ENCODE measurements at places on chromosomes 4 and X. TPM values are rescaled to one million over a fixed set of nuclear protein-coding genes. Genes with fewer than 3 reads are reported as not detected.

DNA sequence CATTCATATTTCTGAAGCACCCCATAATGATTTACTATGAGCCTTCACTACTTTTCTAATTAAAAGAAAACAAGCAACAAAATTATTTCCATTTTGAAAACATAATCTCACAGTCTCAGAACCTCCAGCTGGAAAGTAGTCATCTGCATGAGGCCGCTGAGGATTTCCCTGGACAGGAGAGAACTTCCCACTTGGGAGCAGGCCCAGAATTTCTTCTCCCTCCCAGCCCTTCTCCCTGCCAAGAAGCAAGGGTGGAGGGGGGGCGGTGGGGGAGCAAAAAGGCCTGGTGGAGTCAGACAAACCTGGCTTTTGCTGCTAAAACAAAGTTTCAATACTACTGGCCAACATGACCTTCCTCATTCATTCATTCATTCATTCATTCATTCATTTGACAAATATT, 167.3 kb downstream of the PJA1 start:
- peak; percentile 70 for DNase-seq

DNA sequence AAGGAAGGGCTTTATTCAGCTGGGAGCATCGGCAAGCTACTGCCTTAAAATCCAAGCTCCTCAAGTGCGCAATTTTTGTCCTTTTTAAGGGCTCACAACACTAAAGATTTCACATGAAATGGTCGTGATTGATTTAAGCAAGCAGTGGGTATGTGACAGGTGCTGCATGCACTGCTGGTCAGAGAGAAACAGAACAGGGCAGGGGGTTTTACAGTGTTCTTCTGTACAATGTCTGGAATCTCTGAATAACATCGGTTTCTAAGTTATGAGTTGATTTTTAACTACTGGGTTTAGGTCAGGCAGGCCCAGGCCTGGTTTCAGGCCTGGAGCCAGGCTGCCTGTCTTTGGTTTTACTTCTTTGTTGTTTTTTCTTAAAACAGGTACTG, 6.0 kb downstream of the UGT2B17 start:
- no peak for DNase-seq

- no peak for DNase-seq
Observed at GRCh38 chr4:102478186-102478585, 23.0 kb upstream of the NFKB1 start.

- DNase-seq, result no peak
Observed at GRCh38 chr4:128597500-128597899, 212.0 kb upstream of the JADE1 start.

DNA sequence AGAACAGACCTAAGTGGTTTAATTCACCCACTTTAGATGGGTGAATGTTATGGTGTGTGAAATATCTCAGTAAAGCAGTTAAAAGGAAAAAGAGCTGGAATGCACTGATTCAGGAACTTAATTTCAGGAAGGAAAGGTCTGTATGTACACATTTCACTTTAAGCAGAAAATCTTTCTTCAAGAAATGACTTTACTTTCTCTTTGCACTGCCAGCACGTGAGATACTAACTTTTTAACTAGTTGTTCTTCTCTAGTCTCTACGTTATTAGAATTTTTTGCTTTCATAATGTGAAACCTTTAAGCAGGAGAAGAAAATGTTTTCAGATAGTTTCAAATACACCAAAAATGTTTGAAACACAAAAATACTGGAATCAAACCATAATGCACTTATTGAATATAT, 18.8 kb downstream of the C4orf46 start:
- no peak for DNase-seq

DNA sequence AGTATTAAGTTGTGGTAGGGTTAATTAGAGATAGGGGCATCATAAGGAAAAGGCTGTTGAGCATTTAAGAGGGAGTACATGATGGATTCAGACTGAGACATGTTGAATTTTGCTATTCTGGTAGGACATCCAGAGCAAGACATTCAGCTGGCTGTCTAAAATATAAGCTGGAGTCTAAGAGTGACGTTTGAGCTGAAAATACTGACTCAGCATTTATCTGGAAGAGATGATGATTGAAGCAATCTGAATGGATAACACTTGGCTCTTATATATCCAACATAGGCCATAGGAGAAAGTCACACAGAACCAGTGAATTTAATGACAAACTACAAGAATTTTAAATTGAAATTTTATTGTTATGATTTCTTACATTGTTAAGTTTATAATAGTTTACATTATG, 114.3 kb downstream of the CENPC start:
- no peak for DNase-seq

Gene CT47B1
- not detected for total RNA-seq

- DNase-seq, result no peak
Observed at GRCh38 chrX:46130247-46130646, 415.0 kb downstream of the ZNF674 start.

DNA sequence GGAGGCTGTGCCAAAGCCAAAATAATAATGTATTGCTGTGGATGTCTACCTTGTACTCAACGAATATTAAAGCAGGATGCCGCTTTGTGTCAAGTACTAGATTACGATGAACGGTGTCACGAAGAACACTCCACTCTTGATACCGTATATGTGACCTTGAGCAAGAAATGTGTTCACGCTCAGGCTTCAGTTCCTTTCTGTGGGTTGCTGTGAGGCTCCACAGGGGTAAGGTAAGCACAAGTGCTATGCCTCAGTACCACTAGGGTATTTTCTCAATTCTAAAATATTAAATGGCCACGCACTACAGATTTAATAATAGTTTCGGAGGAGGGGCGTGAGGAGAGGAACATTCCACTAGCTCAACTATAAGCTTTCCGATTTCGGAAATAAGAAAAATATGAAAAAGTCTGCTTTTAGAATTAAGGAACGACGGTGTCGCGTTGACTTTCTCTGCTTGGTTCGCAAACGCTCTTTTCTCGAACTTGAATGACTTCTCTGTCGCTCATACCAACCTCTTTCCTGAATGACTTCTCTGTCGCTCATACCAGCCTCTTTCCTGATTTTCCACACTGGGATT, 607 bp upstream of the SCOC start:
- DNase-seq, result no peak

GRCh38 chr4:138500869-138501268, 258.7 kb upstream of the SLC7A11 start:
- no peak for DNase-seq

Gene ART3
- total RNA-seq, result 0.81 TPM

Gene ANXA10
- total RNA-seq, result not detected

Gene NEXMIF
- 3.2 TPM for total RNA-seq

DNA sequence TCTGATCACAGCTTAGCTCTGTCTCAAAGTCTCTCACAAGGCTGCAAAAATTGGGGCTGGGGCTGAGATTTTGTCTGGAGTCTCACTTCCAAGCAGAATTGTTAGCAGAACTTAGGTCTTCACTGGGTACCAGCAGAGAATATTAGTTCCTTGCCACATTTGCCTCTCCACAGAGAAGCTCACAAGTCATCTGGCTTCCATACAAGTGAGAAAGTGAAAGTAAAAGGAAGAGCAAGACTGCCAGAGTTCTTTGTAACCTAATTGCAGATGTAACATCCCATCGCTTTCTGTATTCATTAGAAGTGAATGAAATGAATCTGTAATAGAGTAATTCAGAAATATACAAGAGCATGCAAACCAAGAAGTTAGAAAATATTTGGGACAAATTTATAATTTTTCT, 624.1 kb upstream of the GNPDA2 start:
- DNase-seq, result no peak

DNA sequence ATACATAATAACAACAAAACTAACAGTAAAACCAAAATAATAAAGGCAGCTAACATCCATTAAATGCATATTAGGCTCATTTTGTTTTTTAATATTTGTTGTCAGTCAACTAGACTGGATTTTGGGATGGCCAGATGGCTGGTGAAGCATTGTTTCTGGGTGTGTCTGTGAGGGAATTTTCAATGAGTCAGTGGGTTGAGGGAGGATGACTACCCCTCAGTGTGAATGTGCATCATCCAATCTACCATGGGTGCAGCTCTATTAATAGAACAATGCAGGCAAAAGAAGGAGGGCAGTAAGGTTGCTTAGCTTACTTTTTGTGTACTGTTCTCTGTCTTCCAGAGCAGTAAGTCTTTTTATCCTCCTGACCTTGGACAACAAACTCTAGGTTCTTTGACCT, 484.2 kb upstream of the HS3ST1 start:
- no peak for DNase-seq

- no peak for DNase-seq
Observed at GRCh38 chr4:14644580-14645282, 357.6 kb upstream of the CPEB2 start.

- DNase-seq, result no peak
Observed at GRCh38 chrX:439241-439640, 52.5 kb upstream of the PPP2R3B start.

- DNase-seq, result no peak
Observed at GRCh38 chr4:139295942-139296299, 5.4 kb upstream of the NAA15 start.

Gene FANCB
- 2.0 TPM for total RNA-seq

DNA sequence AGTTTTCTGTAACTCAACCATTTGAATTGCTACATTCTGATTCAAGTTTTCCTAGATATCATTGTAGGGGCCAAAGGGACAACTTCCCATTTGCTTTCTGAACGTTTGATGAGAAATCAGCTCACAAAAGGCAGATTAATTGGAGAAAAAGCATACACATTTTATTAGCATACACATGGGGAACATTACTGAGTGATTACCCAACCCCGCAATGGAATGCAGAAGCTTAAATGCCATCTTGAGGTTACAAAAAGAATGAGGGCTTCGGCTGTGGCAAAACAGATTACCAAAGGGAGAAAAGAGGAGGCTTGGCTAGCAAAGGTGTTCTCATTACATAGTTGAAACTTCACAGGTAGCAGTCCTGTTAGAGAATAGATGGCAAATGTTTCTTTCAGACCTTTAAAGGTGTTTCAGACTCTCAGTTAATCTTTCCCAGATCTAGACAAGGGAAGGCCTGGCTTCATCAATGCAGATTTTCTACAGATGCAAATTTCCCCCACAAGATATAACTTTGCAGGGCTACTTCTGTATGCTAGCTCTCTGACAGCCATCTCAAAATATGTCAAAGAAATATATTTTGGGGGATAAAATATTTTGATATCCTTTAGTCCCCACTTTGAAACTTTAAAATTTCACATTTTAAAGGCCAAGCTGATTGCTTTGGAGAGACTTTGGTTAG, 26.5 kb upstream of the HERC6 start:
- DNase-seq, result no peak

GRCh38 chr4:121146530-121146929, 17.6 kb downstream of the TNIP3 start:
- DNase-seq, result no peak

Gene WDR1
- total RNA-seq, result 593 TPM

Gene ZCCHC12
- not detected for total RNA-seq

- no peak for DNase-seq
Observed at GRCh38 chr4:94814237-94814636, 56.5 kb downstream of the BMPR1B start.

Gene EDNRA
- total RNA-seq, result 23.0 TPM

- no peak for DNase-seq
Observed at GRCh38 chr4:166309286-166309685, 436.2 kb downstream of the TLL1 start.

Gene MAGIX
- total RNA-seq, result 2.8 TPM

Gene CDX4
- not detected for total RNA-seq

DNA sequence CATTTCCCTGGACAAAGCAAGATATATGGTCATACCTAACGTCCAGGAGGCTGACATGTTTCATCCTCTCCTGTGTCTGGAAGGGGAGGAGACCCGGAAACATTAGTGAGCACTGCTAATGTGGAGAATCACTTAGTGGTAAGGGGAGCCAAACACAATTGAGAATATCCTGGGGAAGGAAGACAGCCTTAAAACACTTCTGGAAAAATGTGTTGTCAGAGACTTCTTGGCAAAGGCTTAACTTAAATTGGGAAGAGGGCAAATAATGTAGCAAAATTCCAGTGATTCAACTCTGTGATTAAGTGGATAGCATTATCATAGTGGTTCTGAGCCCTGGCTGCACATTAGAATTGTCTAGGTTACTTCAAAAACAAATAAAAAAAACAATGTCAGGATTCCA, 39.5 kb downstream of the SPARCL1 start:
- no peak for DNase-seq

GRCh38 chr4:48017108-48017571, 568 bp downstream of the NIPAL1 start:
- DNase-seq, result peak; percentile 91

DNA sequence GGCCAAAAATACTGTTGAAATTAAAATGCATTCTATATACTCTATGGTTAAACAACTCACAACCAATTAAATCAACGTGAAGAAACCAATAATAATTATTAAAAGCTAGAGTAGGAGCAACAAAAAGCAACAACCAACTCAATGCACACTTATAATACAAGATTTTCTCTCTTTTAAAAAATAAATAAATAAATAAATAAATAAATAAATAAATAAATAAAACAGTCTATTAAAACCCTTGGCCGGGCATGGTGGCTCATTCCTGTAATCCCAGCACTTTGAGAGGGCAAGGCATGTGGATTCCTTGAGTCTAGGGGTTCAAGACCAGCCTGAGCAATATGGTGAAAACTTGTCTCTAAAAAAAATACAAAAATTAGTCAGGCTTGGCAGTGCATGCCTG, 62.7 kb downstream of the ENOX2 start:
- no peak for DNase-seq

- no peak for DNase-seq
Observed at GRCh38 chr4:39668887-39669286, 29.0 kb upstream of the UBE2K start.

GRCh38 chr4:182604953-182605352, 312.2 kb downstream of the DCTD start:
- DNase-seq, result no peak

DNA sequence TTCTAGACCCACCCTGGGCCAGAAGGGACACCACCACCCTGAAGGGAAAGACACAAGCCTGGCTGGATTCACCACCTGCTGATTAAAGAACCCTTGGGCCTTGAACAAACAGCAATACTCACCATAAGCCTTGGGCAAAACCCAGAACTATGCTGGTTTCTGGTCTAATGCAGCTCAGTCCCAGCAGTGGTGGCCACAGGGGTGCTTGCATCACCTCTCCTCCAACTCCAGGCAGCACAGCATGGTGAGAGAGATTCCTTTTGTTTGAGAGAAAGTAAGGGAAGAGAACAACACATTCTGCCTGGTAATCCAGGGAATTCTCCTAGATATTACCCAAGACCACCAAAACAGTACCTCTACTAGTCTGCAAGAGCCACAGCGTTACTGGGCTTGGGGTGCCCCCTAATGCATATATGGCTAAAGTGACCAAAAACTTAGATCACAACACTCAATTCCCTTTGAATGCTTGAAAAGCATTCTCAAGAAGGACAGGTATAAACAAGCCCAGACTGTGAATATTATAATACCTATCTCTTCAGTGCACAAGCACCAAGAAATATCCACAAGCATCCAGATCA, 25.7 kb downstream of the RNF128 start:
- DNase-seq, result no peak

- no peak for DNase-seq
Observed at GRCh38 chr4:180148737-180149136, 2094.5 kb upstream of the TENM3 start.

Gene FGG
- not detected for total RNA-seq

DNA sequence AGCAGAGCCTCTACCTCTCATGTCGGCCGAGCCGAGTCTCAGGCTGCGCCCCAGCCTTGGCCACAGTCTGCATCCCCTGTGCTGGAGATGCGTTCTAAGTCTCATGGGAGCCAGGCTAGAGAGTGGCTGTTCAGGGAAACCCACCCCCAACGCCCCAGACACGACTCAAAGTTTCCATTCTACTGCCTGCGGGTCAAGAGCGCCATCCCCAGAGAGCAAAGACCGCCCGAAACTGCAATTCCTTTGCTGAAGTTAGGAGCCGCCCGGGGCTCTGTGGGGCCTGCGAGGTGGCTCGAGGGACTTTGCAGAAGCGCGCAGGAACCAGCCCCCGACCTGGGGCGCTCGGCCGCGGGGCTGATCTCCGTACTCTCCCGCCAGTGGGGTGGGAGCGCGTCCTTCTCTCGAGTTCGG, 10.0 kb upstream of the ELF4 start:
- DNase-seq, result no peak
